ENCODE measurements at places on chromosomes 11 and 22. TPM values are rescaled to one million over a fixed set of nuclear protein-coding genes. Genes with fewer than 3 reads are reported as not detected.

DMC1 gene
- polyA plus RNA-seq = 0.23 TPM

RAB39A gene
- polyA plus RNA-seq = 0.13 TPM

APOL6 gene
- polyA plus RNA-seq = 11.6 TPM

OVOL1 gene
- not detected for polyA plus RNA-seq

SHANK2 gene
- 0.64 TPM for polyA plus RNA-seq

ART5 gene
- polyA plus RNA-seq = not detected

GP1BB gene
- polyA plus RNA-seq = 0.63 TPM

CHRDL2 gene
- 0.22 TPM for polyA plus RNA-seq

OR52B6 gene
- not detected for polyA plus RNA-seq

CACNA1I gene
- not detected for polyA plus RNA-seq

HBB gene
- polyA plus RNA-seq = 41.6 TPM

All from adipose tissue (tissue), 3 donors.